ENCODE measurements at places on chromosomes 6 and 20.

GRCh38 chr6:43021270-43022047 is at the start of gene RRP36:
RRP36 (plus strand) TSS chr6:43021623; CDS start chr6:43021655, 32 bp downstream.
- DNase-seq: peak; percentile 70

- peak; percentile 68 for DNase-seq
These were observed 27.4 kb downstream of the MGME1 start for GRCh38 chr20:17995967-17996819.

- no peak for DNase-seq
These were observed 130.0 kb upstream of the TCF21 start for GRCh38 chr6:133758815-133759335.

DNA sequence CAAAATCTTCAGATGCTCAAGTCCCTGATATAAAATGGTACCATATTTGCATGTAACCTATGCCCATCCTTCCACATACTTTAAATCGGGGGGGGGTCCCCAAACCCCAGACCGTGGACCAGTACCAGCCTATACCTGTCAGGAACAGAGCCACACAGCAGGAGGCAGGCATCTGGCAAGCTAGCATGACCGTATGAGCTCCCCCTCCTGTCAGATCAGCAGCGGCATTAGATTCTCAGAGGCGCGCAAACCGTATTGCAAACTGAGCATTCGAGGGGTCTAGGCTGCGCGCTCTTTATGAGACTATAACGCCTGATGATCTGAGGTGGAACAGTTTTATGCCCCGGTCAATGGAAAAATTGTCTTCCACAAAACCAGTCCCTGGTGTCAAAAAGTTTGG is 30.7 kb downstream of the FGD2 start:
- DNase-seq: no peak

DNA sequence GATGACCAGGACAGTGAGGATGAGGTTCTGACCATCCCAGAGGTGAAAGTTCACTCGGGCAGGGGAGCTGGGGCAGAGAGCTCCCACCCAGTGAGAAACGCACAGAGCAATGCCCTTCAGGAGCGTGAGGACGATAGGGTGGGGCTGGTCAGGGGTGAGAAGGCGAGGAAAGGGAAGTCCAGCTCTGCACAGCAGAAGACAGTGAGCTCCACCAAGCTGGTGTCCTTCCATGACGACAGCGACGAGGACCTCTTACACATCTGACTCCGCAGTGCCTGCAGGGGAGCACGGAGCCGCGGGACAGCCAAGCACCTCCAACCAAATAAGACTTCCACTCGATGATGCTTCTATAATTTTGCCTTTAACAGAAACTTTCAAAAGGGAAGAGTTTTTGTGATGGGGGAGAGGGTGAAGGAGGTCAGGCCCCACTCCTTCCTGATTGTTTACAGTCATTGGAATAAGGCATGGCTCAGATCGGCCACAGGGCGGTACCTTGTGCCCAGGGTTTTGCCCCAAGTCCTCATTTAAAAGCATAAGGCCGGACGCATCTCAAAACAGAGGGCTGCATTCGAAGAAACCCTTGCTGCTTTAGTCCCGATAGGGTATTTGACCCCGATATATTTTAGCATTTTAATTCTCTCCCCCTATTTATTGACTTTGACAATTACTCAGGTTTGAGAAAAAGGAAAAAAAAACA is 16.6 kb upstream of the SLC22A1 start:
- no peak for DNase-seq

- peak; percentile 7 for DNase-seq
These were observed 544.1 kb downstream of the QKI start for GRCh38 chr6:163958646-163959045.

DNA sequence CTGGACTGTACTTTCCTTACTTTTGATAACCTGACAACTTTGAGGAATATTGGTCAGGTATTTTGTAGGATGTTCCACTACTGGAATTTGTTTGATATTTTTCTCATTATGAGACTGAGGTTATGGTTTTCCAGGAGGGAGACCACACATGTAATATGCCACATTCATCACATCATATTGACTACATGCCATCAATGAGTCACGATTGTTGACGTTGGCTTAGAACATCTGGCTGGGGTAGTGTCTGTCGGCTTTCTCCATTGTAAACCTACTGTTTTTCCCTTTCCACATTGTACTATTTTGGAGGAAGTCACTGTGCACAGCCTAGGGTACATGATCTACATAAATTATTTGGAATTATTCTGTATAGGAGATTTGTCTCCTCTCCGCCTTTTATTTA is 1.4 kb upstream of the STX11 start:
- peak; percentile 81 for DNase-seq

DNA sequence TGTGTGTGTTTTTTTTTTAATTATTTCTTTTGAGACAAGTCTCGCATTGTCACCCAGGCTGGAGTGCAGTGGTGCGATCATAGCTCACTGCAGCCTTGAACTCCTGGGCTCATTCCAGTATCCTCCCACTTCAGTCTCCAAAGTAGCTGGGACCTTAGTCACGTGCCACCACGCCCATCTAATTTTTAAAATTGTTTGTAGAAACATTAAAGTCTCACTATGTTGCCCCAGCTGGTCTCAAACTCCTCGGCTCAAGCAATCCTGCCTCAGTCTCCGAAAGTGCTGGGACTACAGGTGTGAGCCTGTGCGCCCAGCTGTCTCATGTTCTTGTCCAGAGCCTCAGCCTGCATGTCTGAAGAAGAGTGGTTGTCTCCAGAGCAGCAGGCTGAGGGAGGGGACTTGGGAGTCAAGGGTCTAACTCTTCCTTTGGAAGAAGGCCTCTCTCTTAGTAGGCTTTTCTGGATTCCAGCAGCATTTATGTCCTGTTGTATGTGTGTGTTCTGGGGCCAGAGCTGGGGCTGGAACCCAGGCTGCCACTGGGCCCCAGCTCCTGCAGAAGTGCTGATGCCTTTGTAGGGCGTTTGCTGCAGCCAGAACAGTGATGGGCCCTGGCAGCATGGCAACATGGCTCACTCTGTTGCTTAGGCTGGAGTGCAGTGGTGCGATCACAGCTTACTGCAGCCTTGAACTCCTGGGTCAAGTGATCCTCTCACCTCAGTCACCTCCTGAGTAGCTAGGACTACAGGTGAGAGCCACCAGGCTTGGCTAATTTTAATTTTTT is 5.4 kb downstream of the DNMT3B start:
- no peak for DNase-seq

DNA sequence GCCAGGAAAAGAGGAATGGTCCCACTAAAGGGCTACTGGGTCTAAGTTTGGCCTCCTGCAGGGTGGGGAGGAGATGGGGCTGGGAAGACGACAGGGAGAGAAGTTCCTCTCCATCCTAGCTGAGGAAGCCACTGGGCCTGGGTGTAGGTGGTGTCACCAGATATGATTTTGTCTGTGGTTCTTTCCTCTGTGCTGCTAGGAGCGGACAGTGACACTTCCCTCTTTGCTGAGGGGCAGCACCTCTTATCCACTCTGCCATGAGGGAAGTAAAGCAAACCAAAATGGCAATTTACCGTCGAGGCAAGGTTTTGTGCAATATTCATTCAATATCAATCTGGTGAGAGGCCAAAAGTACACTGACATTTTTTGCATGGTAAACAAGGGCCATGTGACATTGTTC is 33.0 kb upstream of the NR2E1 start:
- DNase-seq: no peak

- DNase-seq: no peak
These were observed 188.2 kb downstream of the SIM1 start for GRCh38 chr6:100276311-100277057.

GRCh38 chr6:39746795-39747194 is 21.6 kb upstream of the KIF6 start:
- DNase-seq: no peak

- DNase-seq: peak; percentile 55
These were observed 4.5 kb downstream of the SNAI1 start for GRCh38 chr20:49987015-49987867.

DNA sequence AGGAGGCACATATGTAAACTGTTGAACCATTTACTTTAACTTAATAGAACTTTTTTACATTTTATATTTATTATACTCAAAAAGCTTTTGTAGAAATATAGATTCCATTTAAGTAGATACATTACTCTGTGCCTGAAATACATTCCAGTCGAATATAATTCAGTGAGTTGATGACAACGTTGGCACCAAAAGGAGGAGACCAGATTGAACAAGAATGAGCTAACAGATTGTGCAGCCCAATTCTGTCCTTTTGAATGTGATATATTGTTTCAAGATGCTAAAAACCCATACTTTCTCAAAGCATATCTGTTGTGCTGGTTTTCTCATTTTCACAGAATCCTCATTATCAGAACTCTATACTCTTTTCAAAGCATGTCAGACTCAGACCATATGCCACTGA is 147.4 kb upstream of the SIM1 start:
- no peak for DNase-seq

DNA sequence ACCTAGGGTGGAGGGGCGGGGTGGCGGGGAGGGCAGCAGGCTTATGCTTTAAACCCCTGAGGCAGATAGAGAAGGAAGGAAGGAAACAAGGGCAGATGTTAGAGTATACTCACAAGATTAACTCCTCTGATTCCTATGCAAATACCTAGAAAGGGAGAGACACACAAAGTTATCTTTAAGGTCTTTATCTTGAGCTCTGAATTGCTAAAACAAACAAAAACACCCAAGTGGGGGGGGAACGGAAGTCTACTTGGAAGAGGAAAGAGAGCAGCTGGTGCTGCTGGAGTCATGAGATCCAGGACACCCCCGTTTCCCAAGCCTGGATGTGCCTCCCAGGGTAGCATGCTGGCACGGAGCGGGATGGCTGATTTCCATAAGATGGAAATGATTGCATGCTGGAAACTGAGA is 43.4 kb downstream of the PLAGL1 start:
- DNase-seq: no peak

GRCh38 chr20:46970937-46971630 is 76.4 kb downstream of the EYA2 start:
- no peak for DNase-seq

- DNase-seq: no peak
These were observed 38.1 kb upstream of the PDE7B start for GRCh38 chr6:135813401-135813800.

- DNase-seq: no peak
These were observed 36.3 kb upstream of the SPDEF start for GRCh38 chr6:34592208-34592952.

DNA sequence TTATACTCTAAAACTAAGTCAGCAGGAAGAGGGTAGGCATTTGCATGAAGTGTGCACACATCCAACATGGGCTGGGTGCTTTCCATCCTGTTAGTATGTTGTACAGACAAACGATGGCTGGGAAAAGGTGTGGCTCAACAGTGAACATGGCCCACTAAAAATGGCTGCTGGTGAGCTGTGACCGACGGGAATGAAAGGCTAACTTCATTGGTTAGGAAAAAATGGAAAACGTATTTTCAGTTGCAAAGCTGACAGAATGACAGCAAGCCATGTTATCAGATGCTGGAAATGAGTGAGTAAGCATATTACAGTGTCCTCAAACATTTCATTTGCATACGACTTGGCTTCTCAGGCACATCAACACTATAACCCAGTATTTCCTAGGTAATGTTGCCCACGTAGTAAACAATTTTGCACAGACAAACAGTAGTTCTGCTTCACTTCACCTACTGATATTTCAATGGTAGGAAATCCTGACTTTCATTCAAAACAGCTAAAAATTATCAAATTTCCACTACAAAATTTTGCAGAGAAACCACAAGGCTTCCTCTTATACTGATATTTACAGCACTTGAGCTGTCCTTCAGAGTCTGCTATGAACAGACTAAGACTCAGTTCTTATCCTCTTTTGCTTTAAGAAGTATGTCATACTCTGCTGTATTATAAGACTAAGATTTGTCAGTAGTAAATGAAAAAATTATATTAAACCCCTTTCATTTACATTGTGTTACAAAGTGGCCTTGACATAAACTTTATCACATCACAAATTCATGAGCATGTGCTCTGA is 98.9 kb downstream of the IRF4 start:
- no peak for DNase-seq

DNA sequence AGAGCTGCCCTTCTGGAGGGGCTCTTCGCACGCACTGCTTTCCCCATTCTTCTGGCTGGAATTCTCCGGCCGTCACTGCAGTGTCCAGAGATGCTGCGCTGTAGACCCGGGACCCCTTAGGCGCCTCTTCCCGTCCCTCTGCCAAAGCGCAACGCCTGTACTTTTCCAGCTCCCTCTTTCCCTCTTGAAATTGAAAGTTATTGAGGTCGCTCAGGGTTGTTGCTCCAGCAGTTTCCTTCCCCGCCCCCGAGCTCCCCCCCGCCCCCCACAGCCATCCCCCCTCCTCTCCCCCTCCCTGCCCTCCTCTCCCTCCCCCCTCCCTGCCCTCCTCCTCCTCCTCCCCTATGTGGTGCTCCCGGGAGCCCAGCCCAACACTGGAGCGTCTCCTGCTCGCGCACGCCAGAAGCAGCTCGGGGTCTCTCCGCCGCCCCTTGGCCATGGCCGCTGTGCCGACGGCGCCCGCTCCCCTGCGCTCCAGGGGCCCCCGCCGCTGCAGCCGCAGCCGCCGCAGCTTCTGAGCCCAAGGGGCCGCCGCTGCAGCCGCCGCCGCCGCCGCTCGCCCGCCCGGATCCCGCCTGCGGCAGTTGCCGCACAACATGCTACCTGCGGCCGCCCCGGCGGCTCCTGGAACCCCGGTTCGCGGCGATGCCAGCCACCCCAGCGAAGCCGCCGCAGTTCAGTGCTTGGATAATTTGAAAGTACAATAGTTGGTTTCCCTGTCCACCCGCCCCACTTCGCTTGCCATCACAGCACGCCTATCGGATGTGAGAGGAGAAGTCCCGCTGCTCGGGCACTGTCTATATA is at the start of gene RSPO3:
TSS of gene RSPO3 (plus strand) at position 374 of the 804 bp plus-strand sequence. CDS start 522 bp downstream, outside the sequence.
- DNase-seq: peak; percentile 41

DNA sequence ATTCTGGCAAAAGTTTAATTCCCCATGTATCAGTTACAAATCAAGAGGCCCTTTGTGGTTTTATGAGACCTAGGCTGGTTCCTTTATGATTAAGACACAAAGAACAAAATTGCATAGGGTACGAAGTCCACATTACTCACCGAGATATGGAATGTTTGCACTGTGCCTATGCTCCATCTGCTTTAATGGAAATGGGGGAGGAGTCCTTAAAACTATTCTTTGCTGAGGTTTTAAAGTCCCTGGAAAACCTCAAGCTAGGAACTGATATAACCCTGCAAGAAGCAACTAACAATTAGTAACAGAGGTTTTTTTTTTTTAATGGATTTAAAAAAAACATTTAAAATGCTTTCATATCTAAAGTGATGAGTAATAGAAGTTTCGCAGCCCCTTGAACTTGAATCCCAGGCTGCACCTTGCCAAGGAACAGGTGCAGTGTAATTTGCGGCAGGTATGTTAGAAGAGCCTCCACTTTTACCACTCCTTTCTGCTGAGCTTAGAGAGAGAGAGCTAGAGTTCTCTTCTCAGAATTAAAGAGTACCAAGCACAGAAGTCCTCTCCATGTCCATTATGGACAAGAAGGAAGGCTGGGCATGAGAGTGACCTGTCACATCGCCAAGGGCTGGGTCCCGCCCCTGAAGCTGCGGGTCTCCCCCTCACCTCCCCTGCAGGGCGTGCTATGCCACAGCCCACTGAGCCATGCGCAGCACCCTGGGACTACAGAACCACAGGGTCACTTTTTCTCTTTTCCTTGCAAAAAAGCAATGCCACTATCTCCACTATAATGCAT is 2.3 kb downstream of the SERPINB1 start:
- DNase-seq: no peak

DNA sequence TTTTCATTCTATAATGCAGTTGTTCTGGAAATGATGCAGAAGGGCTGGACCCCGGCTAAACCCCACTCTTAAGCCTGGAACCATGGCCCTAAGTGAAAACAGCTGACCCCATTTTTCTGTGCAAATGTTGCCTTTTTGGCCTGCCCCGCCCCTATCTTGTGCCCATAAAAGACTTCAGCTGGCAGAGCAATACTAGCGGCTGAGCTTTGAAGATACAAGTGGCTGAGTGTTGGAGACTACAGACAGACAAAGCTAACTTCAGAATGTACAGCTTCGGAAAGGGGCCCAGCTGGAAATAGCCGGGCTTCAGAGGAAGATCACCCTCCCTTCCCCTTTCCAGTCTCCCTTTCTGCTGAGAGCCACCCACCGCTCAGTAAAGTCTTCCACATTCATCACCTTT is 258.6 kb upstream of the SPTLC3 start:
- no peak for DNase-seq
